ENCODE measurements at places on chromosomes 5 and 9. TPM values are rescaled to one million over a fixed set of nuclear protein-coding genes. Genes with fewer than 3 reads are reported as not detected.

GRCh38 chr9:93892748-93893147, 62.4 kb downstream of the BARX1 start:
- DNase-seq = no peak

DNA sequence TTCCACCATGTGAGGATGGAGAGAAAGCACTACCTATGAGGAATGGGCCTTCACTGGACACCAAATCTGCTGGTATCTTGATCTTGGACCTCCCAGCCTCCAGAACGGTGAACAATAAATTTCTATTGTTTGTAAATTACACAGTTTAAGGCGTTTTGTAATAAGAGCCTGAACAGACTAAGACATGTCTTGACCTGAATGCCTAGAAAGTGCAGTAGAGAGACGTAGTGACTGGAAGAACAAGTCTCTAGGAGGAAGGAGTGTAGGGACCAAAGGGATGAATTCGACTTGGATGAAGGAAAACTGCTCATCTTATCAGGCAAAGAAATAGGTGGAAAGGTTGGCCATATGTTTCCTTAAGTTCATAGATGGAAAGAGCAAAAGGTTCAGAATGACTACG, 309.8 kb upstream of the RGMB start:
- no peak for DNase-seq

Gene HEMGN
- polyA plus RNA-seq = not detected

DNA sequence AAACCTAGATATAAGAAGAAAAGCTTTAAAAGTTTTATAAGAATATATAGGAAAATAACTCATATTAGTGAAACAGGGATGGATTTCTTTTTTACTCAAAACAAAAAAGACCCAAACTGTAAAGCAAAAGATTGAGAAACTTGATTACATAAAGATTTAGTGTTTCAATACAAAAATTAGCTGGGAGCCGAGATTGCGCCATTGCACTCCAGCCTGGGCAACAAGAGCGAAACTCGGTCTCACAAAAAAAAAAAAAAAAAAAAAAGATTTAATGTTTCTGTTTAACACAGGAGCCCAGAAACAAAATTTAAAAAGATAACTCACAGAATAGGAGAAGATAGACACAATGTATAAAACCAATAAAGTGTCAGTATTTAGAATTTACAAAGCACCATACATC, 45.2 kb downstream of the CDC14B start:
- DNase-seq = no peak

- no peak for DNase-seq
Observed at GRCh38 chr5:9495121-9495520, 50.8 kb downstream of the SEMA5A start.

Gene CCT5
- polyA plus RNA-seq = 472 TPM

GRCh38 chr9:130866474-130866965, 30.1 kb downstream of the QRFP start:
- peak; percentile 79 for DNase-seq

Gene CTNND2
- polyA plus RNA-seq = not detected

Gene TMC1
- polyA plus RNA-seq = not detected

Gene GOLGA2
- polyA plus RNA-seq = 103 TPM

Gene TERT
- polyA plus RNA-seq = 1.8 TPM

Gene GBGT1
- polyA plus RNA-seq = 0.51 TPM

Gene PTGER4
- polyA plus RNA-seq = 0.06 TPM

DNA sequence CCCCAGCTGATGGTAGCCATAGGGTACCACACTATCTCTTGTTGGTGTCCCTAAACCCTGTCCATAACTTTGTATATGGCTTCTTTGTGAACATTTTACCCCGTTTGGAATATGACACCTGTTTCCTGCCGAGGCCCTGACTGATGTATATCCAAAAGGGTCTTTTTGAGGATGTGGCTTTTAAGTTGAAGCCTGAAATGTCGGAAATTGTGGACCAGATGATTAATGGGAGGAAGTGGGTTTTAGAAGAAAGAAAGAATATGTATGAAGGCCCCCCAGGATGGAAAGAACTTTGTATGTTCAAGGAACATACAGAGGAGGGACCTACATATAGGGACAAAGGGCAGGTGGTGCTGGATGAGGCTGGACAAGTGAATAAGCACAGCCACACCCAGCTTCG, 16.7 kb upstream of the TNFSF8 start:
- DNase-seq = no peak

DNA sequence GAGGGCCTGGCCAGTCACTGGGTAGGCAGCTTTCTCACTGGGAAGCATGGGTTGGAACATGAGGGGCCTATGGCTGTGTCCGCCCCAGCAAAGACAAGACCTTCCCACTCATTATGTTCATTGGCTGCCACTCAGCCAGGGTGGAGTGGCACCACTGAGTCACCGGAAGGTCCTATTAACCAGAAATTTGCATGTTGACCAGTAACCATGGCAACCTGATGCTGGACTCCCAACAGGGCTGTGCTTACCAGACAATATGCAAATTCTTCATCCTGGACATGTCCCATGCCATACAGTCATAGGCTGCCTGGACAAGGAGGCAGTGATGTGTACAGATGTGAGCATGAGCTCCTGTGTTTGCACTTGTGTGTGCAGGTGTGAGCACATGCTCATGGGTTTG, 66.7 kb downstream of the PSD2 start:
- no peak for DNase-seq

Gene LRRC14B
- not detected for polyA plus RNA-seq

DNA sequence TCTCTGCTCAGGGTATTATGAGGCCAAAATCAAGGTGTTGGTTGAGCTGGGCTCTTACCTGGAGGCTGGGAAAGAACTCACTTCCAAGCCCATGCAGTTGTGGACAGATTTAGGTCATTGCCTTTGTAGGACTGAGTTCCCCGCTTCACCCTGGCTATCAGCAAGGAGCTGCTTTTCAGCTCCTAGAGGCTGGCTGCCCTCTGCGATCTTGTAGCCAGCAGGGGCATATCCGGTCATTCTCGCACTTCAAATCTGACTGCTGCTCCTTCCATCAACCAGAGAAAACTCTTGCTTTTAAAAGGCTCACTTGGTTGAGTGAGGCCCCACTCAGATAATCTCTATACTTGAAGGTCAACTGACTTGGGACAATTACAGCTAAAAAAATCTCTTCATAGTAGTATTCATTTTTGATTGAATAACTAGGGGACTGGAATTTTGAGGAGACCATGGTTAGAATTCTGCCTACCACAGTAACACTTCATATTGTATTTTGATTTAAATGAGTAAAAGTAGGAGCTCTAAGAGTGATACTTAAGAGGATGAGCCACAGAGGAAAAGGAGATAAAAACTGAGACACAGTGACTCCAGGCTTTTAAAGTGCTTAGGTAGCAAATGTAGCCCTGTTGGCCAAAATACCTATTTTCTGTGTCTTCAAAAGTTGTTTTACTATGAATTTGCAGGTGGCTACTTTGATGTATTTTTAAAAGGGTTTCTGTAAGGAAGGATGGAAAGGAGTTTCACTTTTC, 137.4 kb downstream of the CD180 start:
- DNase-seq = no peak

DNA sequence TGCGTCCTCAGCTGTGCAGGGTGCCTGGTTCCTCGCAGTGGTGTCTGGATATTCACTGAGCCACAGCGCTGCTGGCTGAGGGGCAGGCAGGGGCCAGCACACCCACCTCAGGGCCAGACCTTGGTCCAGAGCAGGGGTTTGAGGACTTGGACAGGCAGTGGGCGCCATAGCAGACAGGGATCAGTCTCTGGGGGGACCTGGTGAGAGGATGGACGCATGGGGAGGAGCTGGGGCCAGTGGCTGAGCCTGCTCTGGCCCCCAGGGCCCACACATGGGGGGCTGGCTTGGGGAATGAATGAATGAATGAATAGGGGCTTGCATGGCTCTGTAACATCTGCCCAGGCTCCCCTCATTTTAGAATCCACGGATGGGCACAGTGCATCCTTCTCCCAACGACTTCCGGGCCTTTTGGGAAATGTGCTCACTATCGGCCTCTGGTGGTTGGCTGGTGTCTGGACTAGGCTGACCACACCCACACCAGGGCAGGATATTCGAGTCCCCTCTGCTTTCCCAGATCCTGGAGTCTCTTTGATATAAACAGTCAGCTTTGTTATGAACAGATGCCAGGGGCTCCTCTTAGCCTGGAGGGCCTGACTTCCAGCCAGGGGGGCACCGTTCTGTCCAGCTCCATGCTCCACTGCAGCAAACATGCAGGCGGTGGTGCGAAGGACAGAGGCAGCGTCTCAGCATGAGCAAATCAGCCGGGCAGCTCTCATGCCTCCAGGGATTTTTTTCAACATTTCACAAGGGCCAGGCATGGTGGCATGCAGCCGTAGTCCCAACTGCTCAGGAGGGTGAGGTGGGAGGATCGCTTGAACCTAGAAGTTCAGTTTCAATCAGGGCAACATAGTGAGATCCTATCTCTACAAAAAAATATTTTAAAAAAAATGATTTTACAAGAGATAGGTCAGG, 62.6 kb downstream of the NEK6 start:
- peak; percentile 92 for DNase-seq

Gene CCL27
- polyA plus RNA-seq = 0.10 TPM

- no peak for DNase-seq
Observed at GRCh38 chr5:38830521-38831051, 15.2 kb upstream of the OSMR start.

DNA sequence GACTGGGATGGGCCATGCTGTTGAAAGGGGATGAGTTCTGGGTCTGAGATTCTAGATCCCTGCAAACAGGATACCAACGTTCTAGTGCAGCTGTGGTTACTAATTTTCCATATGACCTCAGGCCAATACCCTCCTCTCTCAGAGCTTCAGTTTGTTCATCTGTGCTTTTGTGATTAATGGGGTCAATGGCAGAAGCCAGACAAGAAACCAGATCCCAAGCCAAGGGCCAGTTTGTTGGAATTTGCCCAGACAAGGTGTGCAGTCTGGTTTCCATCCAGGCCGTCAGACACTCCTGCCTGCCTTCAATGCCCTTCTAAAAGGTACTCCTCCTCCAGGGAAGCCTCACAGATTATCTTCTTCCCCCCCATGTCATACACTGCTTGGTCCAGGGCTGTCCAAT, 11.4 kb downstream of the MYORG start:
- DNase-seq = no peak

Gene TAF11L10
- not detected for polyA plus RNA-seq

GRCh38 chr9:134734270-134734669, 92.7 kb downstream of the COL5A1 start:
- peak; percentile 82 for DNase-seq

Gene ACTBL2
- polyA plus RNA-seq = 0.99 TPM

- DNase-seq = no peak
Observed at GRCh38 chr9:118929287-118929686, 439.9 kb downstream of the BRINP1 start.

DNA sequence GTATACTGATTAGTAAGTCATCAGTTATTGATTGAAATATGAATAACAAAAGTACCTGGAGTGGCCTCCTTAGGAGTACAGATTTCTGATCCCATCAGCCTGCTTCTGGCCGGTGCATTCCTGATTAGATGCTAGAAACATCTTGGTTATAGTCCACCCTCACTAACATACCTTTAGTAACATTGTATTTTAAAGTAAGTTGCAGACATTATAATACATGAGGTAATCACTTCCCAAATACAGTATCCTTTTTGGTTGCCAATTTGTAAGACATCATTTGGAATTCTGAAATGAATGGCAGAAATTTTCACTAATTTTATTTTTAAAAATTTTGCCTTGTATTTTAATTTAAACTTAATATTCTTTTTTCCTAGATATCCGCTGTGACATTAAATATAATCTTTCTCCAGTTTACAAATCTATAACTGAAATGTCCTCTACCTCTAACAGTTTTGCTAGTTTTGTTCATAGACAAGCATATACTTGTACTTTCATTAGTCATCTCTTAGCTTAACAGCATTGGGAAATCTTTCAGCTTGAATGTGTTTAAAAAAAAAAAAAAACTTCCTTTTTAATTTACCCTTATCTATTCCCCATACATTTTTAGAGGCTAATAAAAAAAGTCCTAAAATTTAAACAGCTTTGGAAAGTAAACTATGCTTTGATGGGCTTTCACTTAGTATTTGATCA, 178.9 kb downstream of the XRCC4 start:
- DNase-seq = no peak

- no peak for DNase-seq
Observed at GRCh38 chr5:32014096-32014745, 159.9 kb downstream of the GOLPH3 start.

DNA sequence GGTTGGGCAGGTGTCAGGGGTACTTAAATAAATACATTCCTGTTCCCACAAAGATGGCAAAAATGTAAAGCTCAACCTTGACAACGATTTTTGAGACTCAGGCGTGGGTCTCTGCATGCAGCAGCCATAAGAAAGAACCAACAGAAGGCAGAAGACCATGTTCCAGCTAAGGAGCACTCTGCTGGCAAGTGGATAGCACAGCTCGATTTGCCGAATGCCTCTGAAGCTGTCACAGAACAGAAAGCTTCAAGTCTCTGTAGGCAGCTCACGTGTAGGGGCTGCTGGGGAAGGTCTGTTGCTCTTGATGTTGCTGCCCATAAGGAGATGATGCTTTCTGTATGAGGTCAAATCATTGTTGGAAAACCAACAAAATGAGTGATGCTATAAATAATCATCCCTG, 119.6 kb upstream of the GRIN3A start:
- no peak for DNase-seq

- no peak for DNase-seq
Observed at GRCh38 chr9:2120926-2121689, 106.0 kb downstream of the SMARCA2 start.

- DNase-seq = peak; percentile 52
Observed at GRCh38 chr5:112210430-112211005, 208.6 kb downstream of the EPB41L4A start.

Gene HCN1
- not detected for polyA plus RNA-seq

DNA sequence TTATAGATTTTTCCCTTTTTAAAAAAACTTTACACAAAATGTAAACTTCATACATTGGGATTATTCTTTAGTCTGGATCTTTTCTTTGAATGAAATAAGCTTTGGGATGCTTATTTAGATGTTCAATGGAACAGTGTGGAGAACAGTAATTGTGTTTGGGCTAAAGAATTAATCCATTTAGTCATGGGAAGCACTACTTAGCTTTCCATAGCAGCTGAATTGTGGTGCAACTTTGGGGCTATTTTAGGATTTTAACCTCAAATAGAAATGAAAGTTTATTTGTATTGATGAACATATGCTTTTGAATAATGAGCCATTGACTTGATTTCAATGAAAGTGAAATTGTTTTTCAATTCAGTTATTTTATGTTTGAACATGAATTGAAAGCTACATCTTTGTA, 72.4 kb downstream of the ZCCHC7 start:
- DNase-seq = no peak

DNA sequence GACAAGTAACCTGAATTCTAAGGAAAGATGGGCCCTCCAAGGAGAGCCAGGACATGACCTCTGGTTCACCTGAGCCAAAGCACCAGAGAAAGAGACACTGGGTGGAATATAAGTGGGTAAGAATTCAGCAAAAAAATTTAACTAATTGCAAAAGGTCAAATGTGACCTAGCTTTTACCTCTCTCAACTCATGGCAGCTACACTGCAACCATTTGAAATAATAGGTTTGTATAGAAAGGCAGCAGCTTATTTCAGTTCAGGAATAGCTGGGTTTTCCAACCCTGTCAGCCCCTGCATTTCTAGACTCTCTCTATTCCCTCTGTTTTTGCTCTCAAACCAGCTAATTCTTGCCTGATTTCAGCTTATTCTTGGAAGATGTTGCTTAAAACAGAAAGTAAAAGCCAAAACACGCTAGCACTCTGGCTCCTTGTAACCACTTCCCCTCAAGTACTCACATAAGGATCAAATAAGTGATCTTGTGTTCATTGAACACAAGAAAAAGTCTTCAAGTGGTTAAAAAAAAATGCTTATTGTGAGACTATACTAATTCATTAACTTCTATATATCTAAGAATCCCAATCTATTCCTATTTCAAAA, 101.1 kb upstream of the NR4A3 start:
- no peak for DNase-seq
